Tibial nerve (tissue), 4 donors: ENCODE measurements at places on chromosomes 2 and 18. TPM values are rescaled to one million over a fixed set of nuclear protein-coding genes. Genes with fewer than 3 reads are reported as not detected.

DNA sequence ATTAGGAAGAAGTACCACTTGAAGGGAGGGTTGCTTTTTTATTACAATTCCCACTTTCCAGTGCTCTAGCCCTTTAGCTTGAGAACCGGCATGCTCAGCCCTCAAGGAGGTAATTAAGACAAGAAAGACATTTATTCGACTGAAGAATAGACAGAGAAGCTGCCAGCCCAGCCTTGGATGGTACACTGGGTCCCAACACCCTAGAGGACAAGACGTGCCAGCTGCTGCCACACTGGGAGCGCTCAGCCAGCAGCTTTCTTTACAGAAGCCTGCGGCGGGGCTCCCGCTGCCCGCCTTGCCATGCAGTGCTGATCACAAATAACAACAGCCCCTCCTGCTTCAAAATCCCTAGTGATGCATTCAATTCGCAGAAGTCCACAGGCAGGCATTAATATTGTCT, 746.3 kb upstream of the RAB6C start:
- DNase-seq = no peak

DNA sequence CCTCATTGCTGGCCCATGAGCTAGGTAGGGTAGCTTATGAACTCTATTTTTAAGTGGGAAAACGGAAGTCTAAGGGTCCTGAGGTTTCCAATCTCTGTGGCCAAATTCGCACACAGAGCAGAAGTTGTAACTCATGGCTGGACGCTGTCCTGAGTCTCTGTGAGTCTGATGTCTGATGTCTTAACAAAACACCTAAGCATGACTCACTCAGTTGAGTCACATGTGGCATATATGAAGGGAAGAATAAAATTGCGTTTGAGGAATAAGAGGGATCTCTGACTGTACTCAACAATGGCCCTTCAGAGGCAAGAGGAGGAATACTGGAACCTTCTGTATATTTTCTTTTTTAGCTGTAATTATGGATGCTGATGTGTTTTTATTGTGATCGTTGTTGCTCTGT, 569.7 kb downstream of the RIT2 start:
- no peak for DNase-seq

GRCh38 chr2:8525582-8526402, 156.1 kb upstream of the ID2 start:
- DNase-seq = peak; percentile 61

- no peak for DNase-seq
Measured at GRCh38 chr18:5457462-5457957, 86.3 kb downstream of the EPB41L3 start.

DNA sequence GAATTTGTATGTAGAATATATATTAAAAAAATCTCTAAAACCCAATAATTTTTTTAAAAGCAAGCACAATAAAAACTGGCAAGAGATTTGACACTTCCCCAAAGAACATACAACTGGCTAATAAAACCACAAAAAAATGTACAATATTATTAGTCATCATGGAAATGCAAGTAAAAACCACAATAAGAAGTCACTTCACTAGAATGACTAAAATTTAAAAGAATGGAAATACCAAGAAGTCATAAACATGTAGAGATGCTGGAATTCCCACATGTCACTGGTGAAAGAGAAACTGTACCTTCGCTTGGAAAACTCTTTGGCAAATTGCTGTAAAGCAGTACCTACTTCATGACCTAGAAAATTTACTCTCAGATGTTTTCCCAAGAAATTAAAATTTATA, 43.4 kb upstream of the KYNU start:
- no peak for DNase-seq

DNA sequence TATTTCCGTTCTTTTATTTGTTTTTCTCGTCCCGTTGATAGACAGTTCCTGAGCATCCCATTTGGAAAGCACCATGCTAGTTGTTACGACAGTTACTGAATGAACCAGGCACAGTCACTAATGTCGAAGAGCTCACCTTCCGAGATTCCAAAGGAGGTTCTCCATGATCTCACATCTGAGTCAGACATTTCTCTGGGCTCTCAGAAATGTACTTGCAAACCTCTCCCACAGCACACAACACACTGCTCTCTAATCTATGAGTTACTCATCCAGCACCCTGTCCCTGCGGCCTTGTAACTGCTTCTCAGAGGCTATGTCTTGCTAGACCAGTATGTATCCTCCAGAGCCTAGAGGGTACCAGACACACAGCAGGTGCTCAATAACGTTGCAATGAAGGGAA, 174.7 kb downstream of the DNER start:
- DNase-seq = no peak

- DNase-seq = no peak
Measured at GRCh38 chr2:156429211-156429610, 7.0 kb upstream of the GPD2 start.

GRCh38 chr2:172098650-172099471, 3.8 kb downstream of the DLX2 start:
- DNase-seq = no peak

DNA sequence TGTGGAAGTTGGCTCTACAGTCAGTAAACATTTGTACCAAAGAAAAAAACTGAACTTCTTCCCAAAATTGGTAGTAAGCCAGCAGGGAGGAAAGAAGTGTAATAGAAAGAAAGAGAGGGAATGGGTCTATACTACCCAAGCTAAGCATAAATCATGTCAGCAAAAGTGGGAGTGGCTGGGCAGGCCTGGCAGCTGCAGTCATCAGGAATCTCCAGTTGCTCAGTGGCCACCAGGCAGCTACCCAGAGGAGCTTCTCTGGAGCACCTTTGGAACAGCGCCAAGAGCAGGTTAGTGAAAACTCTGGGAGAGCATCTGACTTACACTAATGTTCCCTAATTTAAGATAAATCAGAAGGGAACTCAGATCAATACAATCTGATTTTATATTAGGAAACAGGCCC, 14.3 kb downstream of the FRZB start:
- no peak for DNase-seq

DNA sequence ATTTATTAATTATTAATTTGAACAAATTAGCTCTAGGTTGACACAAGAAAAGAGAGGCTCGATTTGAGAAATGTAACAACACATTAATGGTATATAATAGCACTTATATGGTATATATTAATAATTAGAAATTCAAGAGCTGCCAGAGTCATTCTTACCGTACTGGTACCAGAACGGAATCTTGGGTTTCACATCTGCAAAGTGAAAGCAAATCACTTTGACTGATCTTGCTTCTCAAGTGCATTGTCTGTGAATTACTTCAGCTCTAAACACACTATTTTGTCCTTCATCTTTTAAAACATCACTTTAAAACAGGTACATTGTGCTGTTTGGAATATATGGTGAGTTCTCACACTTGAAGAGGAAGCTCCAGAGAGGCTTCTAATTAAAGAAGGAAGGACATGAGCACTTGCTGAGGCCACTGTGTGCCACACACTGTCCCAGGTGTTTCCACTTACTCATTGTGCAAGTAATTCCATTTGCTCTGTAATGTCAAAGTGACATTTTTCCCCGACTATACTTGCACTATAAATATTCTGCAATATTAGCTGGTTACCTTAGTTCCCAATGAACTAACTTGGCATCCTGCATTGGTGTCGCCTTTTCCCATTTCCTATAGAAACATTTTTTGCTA, 85.8 kb downstream of the PLA2R1 start:
- no peak for DNase-seq

- no peak for DNase-seq
Measured at GRCh38 chr18:2889761-2890192, 43.0 kb downstream of the EMILIN2 start.

GRCh38 chr2:45836316-45836715, 184.8 kb downstream of the PRKCE start:
- DNase-seq = no peak

DNA sequence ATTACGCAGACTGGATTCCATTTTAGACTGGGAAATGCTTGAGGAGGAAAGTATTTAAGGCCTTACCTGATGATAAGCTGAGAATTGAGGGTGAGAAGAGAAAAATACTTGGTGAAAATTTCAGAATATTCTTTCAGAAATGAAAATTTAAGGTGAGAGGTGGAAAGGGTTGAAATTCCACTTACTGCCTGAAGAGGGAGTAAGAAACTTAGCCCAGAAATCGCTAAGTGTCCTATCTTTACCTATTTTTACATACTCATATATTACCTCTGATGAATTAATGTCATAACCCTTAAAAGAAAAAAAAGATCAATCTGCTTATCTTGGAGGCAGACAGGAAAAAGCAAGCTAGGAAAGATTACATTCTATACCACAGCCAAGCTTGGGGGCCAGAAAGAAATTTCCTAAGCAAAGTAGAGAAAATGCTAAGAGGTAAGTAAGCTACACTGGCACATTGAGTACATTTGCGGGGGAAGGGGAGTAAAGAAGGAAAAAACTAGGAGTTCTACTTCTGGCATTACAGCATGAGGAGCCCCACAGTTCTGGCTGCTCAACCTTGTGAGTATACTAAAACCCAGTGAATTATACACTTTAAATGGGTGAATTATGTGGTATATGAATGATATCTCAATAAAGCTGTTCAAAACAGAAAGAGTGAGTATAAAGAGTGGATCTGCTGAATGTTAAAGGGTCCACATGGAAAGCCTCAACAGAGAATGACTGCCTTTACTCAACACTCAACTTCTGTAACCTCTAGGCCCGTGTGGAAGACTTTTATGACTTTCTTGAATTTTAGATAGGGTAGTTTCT, 33.8 kb downstream of the SMC6 start:
- no peak for DNase-seq

DNA sequence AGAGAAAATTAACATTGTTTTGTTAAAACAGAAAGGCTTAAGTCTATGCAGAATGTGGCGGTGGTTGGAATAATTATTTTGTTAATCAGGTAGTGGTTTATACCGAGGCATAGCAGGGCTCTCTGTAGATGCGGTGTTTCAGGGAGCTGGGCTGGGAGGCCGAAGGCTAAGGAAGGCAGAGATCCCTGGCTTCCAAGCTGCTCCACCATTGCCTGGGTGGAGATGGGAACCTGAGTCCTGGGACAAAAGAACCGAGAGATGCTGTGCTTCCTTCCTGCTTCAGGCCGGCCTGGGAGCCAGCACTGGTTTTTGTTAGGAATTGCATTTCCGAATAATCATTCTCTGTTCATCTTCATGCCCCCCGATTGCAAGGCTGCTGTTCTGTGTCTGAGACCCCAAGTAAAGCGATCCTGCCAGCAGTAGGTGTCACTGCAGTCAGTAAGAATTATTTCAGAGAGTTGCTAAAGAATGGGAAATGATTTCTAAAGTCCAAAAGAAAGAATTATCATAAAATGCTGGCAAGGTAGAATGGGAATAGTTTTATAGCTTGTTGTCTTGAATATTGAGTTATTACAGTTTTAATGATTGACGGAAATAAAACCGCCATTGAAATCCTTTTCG, 824.9 kb downstream of the GALR1 start:
- DNase-seq = no peak

DNA sequence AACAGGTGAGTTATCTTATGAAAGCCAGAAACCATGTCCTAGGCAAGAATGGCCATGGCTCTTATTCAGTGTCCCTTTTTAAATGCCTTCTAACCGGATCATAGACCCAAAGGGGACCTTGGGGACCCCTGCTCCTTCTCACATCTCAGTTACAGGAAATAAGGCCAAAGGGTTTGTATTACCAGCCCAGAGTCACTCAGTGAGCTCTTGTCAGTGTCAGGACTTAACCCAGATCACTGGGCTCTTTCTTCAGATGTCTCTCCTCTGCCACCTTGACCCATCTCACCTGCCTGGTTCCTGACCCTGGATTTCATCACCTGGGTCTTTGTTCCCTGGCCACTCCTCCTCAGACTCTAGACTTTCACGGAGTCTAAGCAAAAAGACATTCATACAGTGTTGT, 556.7 kb downstream of the CMPK2 start:
- DNase-seq = no peak

- DNase-seq = no peak
Measured at GRCh38 chr2:196195302-196195701, 23.9 kb upstream of the STK17B start.

GRCh38 chr2:9087121-9087681, 83.7 kb upstream of the MBOAT2 start:
- no peak for DNase-seq

DNA sequence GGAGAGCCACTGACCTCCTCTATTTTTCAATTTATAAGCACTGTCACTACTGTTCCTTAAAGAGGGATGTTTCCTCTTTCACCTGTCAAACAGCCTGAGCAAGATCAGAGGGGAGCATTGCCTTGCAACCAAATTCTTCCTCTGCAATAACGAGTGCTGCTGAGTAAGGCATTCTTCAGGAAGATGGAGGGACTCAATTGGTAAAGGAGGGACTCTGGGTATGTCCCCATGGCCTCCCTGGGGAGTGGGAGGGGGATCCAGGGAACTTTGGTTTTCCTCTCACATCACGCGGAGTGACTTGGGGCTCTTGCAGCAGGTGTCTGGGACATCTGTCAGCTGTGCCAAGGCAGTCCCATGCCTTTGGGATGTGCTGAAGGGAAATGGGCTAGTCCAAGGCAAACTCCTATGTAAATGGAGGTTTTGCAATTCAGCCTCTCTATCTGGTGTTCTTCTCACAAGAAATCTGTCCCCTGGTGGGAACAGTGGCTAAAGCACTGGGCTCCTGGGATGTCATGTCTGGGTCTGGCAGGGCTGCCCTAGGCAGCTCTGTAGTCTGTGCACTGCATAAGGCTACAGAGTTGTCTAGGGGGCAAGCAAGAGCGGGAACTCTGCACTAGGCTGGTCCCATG, 14.4 kb upstream of the HES6 start:
- no peak for DNase-seq

- DNase-seq = no peak
Measured at GRCh38 chr2:23456396-23456795, 71.4 kb downstream of the KLHL29 start.

DNA sequence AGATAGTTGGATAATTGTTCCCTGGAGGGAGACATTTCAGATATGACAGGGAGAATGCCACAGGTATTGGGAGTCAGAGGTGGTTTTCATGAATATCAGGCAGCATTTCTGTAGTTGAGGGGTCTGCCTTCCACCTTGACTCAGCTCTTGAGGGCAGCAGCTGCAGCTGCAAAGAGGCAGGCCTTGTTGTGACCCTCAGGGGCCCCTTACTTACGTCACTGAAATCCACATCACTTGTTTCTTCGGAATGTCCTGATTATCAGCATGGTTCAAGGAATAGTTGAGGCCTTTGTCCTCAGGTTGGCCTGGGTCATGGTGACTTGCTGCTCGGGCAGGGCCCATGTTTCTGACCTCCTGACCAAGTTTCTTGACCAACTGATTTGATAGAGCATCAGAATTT, 46.9 kb downstream of the TMEM17 start:
- DNase-seq = no peak

The CRYGD gene
- not detected for total RNA-seq

The CDH20 gene
- not detected for total RNA-seq

The RGPD5 gene
- total RNA-seq = 23.6 TPM

The SERPINB3 gene
- total RNA-seq = not detected

The HOXD4 gene
- total RNA-seq = 17.1 TPM

The CAPN14 gene
- total RNA-seq = not detected

The COL4A3 gene
- total RNA-seq = 8.1 TPM

The TNFAIP6 gene
- total RNA-seq = 4.8 TPM

The GIGYF2 gene
- 104 TPM for total RNA-seq

The COA5 gene
- total RNA-seq = 27.3 TPM
